ENCODE measurements at places on chromosomes 2 and 18.

GRCh38 chr2:241321033-241321432, 5.3 kb downstream of the SEPTIN2 start:
- DNase-seq = no peak

- DNase-seq = no peak
These were observed 553 bp downstream of the TIGD1 start for GRCh38 chr2:232549655-232550353.

DNA sequence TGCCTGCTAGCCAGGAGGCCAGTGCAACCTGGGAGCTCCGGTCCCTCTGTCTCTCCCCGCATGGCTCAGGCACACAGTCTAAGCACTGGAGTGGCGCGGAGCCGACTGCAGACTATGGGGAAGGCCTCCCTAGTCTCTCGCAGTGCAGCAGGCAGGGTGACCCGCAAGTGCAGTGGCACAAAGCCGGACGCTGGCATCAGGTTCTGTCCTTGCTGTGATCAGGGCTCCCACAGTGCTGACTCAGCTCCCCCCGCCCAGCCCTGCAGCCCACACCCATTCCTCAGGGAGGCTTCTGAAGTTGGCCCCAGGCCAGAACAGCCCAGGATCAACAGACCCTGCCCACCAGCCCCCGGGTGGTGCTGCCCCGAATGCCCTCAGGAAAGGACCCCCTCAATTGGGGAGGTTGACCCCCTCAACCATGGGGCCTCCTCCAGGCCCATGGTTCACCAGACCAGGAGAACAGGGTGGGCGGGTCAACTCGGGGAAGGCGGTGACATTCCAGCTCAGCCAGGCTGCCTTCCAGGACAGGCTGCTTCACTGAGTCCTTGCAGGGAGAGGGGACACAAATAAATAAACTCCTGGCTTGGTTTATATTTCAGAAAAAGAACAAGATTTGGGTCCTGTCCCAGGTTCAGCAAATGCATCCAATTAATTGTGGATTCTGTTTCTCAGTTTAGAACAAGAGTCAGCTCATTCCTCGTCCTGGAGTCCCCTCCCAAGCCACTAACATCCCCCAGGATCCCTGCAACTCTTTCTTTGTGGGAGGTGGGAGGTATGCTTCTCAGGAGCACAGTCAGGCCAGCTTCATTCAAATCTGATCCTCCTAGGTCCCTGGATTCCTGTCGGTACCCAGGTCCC, 12.2 kb downstream of the BIN1 start:
- no peak for DNase-seq

GRCh38 chr2:10774394-10774793, 38.2 kb downstream of the PDIA6 start:
- no peak for DNase-seq

- DNase-seq = no peak
These were observed 435 bp downstream of the MYO7B start for GRCh38 chr2:127535918-127536317.

DNA sequence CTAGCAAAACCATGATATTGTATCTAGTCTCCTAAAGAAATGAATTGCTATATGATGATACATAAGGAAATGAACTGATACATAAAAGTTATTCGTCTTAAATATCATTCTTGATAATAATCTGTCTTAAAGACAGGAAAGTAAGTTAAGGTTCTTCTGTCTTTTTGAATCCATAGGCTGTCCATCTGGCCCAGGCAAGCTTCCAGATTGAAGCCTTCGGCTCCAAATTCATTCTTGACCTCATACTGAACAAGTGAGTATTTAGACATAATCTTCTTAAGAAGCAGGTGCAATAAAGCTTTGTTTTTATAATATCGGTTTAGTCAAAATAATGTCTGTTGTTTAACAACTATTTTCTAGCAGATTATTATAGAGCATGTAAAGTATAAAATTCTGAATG, 37.7 kb downstream of the ADAM23 start:
- no peak for DNase-seq

DNA sequence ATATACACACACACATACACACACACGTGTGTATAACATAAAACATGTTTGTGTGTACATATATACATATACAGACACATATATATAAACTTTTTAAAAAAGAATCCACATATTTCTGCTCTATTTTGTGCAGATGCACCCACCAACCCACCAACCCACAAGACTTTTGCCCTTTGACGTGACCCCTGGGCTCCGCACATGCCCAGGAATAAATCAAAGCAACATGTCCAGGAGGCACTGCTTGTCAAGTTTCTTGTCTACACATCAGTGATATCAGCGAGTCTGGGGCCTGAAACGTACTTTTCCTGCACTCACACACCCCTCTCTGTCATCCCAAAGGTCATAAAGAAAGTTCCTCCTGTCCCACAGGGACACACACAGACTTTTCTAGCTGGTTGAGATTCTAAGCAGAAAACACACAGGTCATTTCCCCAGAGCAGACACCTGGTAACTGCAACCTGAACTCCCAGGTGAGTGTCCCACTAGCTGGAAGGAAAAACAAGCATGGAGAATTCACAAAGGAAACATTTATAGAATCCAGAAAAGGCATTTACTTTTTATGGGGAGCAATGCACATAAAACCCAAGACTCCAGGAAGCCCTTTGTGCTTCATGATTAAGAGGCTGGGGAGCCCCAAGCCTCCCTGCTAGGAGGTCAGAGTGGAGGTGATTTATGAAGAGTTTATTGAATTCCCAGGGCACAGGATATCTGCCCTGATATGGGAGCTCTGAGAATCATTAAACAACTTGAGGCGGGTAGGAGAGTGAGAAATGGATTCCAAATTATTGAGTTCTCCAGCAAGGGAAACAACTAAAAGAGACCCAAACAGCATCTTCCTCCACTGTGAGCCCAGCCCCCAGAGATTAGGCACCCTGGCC, 211.6 kb downstream of the MGAT5 start:
- DNase-seq = no peak

DNA sequence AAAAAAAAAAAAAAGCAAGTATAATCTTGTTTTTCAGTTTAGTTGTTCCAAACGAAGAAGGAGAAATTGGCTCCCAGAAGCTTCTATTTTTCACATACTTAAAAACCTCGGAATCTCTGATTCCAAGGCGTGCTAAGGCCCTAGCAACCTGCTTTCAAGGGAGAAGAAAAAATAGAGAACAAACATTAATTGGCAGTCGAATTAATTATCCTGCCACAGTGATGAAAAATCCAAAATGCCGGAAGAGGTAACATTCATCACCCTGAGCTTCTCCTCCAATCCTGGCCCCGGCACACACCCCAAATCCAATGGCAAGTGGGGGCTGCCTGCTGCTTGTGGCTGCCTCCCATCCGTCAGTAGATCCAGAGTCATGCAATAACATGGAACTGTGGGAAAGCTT, 250.2 kb upstream of the CHAC2 start:
- DNase-seq = no peak

- no peak for DNase-seq
These were observed 82.0 kb downstream of the FHOD3 start for GRCh38 chr18:36379435-36379984.

- no peak for DNase-seq
These were observed 750.5 kb downstream of the LRP1B start for GRCh38 chr2:141380008-141380979.

- DNase-seq = no peak
These were observed 9.6 kb upstream of the PROM2 start for GRCh38 chr2:95264624-95265023.

- DNase-seq = no peak
These were observed 69.6 kb downstream of the ICOS start for GRCh38 chr2:204005940-204006721.

DNA sequence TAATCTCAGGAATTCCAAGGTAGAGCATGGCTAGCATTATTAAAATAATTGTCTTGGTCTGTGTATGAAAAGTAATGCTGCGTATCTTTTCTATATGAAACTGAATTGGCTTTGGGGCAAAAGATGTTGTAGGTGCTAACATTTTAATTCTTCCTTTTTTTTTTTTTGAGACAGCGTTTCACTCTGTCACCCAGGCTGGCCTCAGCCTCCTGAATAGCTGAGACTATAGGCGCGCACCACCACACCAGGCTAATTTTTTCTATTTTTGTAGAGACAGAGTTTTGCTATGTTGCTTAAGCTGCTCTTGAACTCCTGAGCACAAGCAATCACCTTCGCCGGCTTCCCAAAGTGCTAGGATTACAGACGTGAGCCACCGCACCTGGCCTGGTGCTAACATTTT, 172.6 kb upstream of the STON1 start:
- no peak for DNase-seq
